Hematopoietic multipotent progenitor cell treated with erythropoietin and hydrocortisone succinate and interleukin-3 and kit ligand, for 8 days (in vitro differentiated cells): ENCODE measurements at places on chromosomes 3 and 15.

DNA sequence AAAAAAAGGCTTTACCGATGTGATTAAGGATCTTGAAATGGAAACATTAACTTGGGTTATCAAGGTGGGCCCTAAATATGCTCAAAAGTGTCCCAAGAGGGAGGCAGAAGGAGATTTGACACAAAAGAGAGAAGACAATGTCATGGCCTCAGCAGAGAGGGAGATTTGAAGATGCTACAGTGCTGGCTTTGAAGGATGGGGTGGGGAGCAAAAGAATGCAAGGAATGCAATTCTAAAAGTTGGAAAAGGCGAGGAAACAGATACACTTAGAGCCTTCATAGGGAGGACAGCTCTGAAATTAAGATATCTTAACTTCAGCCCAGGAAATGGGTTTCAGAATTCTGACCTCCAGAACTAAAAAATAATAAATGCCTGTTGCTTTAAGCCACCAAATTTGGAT, 314.5 kb upstream of the CCDC54 start:
- no peak for DNase-seq

DNA sequence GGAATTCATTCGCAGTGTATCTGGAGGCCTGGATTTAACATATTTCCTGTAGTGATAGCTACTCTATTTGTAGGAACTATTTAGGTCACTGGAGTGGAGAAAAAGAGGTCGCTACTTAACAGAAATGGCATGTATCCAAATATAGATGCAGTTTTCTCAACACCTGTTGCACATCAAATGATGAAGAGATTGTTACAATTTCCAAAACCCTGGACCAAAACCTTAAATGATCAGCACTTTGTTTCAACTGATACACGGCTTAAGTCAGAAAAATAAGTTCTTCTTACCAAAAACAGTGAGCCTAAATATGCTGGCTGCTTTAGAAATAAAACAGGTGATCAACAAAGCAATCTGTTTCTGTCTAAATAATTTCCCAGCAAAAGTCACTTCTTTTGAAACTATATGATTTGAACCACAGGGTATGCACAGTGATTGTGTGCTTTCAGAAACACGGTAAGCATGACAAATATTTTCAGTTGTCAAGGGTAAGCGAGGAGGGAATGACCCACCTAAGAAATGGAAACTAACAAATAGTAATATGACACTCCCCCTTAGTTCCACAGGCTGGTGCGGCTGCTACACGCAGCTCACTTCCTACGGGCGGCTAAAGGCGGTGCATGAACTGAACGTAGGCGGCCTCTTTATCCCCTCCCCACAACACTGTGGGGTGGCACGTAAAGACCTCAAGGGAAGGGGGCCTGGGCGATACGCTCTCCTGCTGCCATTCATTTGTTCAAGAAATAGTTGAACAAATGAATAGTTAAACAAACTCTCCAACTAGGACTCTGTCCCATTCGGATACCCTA, 1.1 kb downstream of the EHD4 start:
- peak; percentile 39 for DNase-seq

- DNase-seq, result no peak
These were observed 689.4 kb upstream of the NAALADL2 start for GRCh38 chr3:174169736-174170135.

DNA sequence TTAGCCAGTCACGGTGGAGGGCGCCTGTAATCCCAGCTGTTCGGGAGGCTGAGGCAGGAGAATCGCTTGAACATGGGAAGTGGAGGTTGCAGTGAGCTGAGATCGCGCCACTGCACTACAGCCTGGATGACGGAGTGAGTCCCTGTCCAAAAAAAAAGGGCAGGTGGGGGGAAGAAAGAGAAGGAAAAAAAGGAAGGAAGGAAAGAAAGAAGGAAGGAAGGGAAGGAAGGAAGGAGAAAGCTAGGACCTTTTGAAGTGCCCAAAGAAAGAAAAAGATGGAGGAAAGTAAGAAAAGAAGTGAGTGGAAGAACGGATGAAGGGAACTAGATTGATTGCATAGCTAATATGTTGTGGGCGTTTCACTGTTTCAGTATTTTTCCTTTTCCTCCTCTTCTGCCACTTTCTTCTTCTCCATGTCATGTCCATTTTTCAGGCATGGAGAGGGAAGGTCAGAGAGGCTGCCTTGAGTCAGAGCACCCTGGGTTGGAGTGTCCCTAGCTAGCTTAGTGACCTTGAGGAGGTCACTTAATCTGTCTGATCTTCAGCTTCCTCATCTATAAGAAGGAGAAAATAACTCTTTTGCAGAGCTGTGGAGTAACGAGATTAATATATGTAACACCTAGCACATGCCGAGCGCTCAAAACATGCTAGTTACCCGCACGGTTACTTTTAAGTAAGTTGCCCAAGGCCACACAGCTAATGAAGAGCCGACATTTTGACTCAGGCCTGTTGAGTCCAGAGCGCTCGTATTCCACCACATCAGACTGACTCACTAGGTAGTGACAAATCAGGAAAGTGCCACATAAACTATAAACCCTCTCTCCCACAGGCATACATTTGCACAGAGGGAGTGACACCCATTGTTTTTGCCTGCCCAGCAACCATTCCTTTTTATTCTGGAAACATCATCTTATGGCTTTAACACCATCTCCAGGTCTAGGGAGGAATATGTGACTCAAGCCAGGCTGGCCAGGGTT, 42.2 kb downstream of the BHLHE40 start:
- DNase-seq, result no peak

GRCh38 chr3:128475355-128475754, 8.7 kb upstream of the DNAJB8 start:
- DNase-seq, result no peak

GRCh38 chr15:90787881-90788280, 70.7 kb downstream of the BLM start:
- no peak for DNase-seq

DNA sequence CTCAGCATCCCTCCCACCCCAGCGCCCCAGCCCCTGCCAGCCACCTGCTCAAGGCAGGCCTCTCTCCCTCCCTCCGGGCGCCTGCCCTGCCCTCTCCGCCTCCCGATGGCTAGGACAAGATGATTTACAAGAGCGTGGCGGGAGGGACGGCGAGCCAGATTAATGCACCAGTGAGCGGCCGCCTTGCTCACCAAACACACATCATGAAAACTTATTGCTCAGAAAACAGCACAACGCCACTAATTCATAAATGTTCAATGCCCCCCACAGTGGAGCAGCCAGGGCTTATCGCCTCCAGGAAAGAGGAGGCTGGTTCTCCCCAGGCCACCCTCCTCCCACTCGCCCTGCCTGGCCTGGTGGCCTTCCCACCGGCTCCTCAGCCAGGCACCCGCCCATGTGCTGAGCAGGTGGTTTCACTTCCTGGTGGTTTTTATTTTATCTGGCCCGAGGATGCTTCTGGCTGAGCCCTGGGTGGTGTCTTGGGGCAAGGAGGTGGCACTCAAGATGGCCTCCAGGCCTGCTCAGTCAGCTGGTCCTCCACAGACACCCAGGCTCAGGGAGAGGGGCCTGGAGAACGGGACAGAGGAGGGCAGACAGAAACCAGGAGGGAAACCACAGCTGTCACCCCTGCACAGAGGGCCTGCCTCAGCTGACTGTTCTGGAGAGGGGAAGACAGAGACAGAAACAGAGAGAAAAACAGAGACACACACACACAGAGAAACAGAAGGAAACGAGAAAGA, 284.9 kb downstream of the UACA start:
- DNase-seq, result peak; percentile 31

- DNase-seq, result no peak
These were observed 128.6 kb downstream of the PTPRG start for GRCh38 chr3:61690016-61690415.
